ENCODE measurements at places on chromosomes 4 and X.

DNA sequence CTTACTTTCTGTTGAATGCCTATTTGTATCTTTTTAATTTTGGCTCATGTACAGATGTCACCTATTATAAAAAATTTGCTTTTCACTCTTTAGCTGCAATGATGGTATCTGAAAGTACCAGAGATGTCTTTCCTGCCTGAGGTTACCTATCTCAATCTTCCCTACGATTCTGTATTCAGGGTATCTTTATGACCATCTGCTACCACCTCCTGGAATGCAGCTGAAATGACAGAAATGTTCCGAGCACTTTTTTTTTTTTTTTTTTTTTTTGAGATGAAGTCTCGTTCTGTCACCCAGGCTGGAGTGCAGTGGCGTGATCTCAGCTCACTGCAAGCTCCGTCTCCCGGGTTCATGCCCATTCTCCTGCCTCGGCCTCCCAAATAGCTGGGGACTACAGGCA lies 136.4 kb downstream of the REPS2 start:
- DNase-seq = no peak

- no peak for DNase-seq
Observed at GRCh38 chr4:130266814-130267213, 1170.9 kb downstream of the C4orf33 start.

DNA sequence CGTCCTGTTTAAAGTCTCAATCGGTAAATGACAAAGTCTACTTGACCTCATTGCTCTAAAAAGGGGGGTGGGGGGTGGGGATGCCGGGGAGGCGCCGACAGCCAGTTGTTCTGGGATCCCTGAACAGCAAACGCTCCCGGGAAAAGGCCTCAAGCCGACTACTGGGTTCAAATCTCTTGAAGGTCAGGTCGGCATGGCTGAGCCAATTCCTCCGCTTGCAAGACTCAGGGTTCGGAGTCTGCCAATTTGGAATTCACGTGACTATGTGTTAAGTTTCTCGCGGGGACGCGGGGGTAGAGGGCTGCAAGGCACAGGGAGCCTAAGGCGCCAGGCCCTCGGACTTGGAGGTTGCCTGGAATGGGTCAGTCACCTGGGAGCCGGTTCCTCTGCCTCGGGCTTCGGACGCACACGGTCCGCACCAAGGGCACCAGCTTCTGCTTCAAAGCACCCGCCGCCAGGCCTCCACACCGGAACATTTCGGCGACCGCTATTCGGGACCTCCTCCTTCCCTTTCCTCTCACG lies 399 bp downstream of the AIFM1 start:
- DNase-seq = no peak

- no peak for DNase-seq
Observed at GRCh38 chrX:28889591-28890090, 302.4 kb downstream of the IL1RAPL1 start.

GRCh38 chr4:183797445-183798300 lies 107.4 kb upstream of the STOX2 start:
- DNase-seq = no peak

- DNase-seq = no peak
Observed at GRCh38 chr4:118270492-118270891, 82.3 kb downstream of the PRSS12 start.

All from stimulated activated CD8-positive, alpha-beta memory T cell treated with anti-CD3 and anti-CD28 coated beads, Interleukin-2, amount 100 ng/mL, for 1 hour (primary cell).